ENCODE measurements at places on chromosomes 12 and 14.

GRCh38 chr14:36659822-36660735, 1.6 kb upstream of the PAX9 start:
- DNase-seq: no peak

- no peak for DNase-seq
Measured at GRCh38 chr14:89386212-89386886, 30.7 kb downstream of the FOXN3 start.

DNA sequence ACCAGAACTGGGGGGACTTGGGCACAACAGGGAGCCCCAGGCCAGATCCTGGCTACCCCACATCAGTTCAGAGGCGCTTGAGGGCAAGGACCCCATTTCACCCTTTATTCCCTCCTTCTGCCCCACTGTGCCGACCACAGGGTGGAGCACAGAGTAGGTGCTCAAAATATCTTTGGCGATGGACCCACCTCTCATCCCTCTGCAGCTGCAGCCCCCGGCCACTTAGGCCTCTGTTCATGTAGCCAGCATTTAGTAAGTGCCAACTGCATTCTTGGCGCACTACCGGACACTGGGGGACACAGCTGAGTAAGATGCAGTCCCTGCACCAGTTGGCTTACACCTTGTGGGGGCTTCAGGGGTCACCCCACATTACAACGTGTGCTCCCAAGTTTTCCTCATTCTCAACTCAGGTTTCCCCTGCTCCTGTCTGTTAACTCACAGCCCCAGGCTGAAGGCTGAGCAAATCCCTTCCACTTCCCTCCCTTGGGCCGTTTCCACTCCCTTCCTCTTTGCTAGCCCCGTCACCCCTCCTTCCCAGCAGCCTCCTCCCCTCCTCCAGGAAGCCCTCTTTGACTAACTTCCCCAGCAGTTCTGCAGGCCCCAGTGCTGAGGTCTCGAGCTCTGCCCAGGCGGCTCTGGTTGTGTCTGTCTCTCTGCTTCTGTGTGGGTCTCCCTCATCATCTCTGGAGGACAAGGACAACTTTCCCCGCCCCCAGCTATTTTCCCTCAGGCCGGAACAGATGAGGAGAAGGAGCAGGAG, 26.5 kb downstream of the KRT80 start:
- no peak for DNase-seq

DNA sequence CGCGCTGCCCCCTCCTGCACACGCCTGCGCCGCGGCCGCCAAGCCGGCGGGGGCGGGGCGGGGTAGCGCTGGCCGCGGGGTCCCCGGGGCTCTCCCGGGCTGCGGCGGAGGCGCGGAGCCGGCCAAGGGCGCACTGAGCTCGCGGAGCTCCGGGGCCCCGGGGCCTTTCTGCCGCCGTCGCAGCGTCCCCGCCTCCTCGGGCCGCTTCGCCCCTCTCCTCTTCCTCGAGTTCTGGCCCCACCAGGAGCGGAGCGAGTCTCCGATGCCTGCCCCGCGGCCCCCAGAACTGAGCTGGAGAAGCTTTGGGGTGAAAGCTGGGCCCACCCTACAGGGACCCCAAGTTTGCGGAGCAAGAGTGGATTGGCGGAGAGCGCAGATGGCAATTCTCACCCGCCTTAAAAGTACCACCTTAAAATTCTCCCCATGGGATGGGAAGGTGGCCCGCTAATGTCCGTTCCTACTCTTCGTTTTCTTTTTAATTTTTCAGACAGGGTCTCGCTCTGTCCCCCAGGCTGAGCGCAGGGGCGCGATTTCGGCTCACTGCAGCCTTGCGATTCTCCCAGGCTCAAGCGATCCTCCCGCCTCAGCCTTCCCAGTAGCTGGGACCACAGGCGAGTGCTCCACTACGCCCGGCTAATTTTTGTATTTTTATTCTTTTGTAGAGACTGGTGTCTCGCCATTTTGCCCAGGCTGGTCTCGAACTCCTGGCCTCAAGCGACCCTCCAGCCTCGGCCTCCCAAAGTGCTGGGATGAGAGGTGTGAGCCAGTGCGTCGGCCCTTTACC, 129.6 kb downstream of the NDUFA12 start:
- DNase-seq: no peak

DNA sequence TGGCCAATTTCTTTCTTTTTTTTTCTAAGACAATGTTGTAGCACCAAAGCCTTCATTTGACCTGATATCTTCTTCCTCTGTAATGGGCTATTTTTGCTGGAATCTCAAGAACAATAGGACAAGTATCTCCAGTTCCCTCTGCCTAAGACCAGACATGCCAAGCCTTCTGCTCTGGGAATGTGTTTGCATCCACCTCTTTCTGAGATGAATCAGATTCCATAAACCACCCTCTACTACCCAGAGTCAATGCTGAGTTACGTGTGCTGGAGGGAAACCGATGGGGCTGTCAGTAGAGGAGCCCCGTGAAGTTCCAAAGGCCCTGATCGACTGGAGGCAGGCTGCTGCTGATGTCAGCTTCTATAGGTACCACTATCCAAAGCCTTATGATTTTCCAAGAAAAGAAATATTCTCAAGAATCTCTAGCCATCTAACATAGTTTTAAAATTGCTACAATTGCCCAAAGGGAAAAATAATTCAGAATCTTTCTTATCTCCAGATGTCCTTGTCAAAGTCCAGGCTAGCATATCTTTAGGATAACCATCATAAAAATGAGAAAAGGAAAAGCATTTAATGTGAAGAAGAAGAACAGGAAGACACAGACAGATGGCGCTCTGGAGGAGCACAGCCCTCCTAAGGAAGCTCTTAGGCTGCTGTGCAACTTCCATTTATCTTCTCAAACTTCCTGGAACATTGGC, 101.9 kb downstream of the SLC8A3 start:
- DNase-seq: no peak

- DNase-seq: no peak
Measured at GRCh38 chr12:46320731-46321130, 51.8 kb downstream of the SLC38A2 start.

- no peak for DNase-seq
Measured at GRCh38 chr12:131828671-131829355, 620 bp downstream of the MMP17 start.

DNA sequence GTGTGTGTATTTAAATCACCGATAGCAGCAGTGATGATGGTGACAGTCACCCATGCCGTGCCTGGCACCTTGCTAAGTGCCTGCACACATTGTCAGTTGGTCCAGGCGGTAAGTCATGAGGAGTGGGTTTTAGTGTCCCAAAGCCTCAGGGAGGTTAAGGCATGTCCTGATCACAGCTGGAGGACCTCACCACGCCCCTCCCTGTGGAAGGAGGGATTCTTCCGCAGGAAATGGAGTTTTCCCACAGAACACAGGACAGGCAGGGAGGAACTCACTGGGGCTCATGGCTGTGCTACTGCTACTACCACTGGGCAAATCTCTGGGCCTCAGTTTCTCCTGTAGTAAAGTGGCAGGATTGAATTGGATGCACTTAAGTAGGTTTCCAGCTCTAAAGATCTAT, 142.3 kb downstream of the CACNA1C start:
- DNase-seq: no peak

GRCh38 chr14:64952598-64953309, 10.2 kb upstream of the GPX2 start:
- no peak for DNase-seq

GRCh38 chr14:89399594-89400068, 17.4 kb downstream of the FOXN3 start:
- no peak for DNase-seq

GRCh38 chr12:115407723-115408122, 723.7 kb upstream of the TBX3 start:
- no peak for DNase-seq

- no peak for DNase-seq
Measured at GRCh38 chr12:47782372-47782770, 9.3 kb downstream of the SLC48A1 start.

DNA sequence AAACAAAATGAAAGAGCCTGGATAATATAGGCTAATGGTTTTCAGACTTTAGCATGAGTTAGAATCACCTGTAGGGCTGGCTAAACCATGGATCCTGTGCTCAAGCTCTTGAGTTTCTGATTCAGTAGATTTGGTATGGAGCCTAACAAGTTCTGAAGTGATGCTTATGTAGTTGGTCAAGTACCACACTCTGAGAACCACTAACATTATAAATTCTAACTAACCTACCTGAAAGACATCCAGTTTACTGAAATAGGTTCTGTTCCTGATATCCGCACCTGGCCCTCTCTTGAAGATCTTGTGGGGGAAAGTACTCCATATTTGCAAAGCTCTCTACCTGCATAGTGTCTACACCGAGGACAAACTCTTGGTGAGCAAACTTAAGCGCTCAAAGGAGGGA, 59.4 kb upstream of the VSX2 start:
- DNase-seq: no peak

DNA sequence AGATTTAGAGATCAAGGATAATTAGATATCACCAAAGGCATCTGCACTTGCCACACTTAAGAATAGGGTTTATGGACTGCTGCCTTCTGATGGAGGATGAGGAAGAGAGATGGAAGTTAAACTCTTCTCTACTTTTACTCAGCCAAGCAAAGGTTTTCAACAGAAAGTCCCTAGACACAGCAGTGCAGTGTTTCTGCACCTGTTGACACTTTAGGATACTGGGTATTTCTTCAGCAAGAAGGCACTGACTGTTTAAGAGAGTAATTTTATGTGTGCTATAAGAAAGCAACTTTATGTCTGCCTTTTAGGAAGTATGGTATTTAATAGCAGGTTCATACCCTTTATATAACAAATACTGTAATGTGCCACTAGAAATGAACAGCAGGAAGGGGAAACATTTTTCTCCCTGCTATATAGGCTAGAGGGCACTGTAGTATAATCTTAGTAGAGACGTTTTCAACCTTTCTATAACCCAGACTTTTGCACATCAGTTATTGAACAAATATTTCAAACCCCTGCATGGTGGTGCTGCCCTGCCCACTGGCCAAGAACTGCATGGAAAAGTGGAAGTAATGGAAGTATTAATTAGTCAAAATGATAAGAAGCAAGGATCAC, 225.0 kb upstream of the GRIP1 start:
- DNase-seq: no peak

DNA sequence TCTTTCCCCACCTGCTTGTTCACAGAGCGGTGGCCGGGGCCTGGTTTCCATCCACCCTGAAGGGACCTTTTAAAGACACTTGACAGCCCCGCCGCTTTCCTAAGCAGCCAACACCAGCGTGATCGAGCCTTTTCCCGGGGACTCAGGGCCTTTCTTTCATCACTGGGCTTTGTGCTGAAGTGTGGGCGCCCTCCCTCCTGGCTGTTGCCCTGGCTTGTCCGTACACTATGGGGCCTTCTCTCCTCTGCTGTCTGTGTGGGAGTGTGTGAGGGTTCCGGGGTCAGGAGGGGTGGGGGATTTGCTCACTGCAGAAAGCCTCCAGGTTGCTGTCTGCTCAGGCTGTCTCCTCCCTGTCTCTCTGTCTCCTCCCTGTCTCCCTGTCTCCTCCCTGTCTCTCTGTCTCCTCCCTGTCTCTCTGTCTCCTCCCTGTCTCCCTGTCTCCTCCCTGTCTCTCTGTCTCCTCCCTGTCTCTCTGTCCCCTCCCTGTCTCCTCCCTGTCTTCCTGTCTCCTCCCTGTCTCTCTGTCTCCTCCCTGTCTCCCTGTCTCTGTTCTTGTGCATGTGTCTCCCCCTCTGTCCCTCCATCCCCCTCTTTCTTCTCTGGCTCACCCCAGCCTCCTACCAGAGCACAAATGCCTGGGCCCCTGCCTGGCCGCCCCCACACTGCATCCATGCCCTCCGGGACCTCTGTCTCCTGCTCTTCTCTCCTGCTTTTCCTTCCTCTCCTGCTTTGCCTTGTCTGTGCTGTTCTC, 64.7 kb downstream of the CCDC92 start:
- DNase-seq: no peak

GRCh38 chr12:65510007-65510406, 231.5 kb downstream of the MSRB3 start:
- DNase-seq: no peak

DNA sequence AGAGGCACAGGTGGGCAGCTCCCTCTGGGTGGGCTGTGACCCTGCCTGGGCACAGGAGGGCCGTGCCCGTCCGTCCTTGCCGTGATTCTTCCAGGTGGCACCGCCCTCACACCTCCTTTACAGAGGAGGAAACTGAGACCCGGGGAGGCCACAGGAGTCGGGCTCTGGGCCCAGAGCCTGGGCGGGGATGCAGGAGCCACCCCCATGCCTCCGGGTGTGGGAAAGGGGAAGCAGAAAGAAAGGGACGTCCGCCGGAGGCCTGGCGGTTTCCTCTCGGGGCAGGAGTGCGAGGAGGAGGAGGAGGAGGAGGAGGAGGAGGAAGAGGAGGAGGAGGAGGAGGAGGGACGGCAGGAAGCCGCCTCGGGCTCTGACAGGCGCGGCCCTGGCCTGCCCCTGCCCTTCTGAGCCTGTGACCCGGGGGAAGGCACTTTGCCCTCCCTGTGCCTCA, 23.0 kb downstream of the SH2B3 start:
- no peak for DNase-seq

GRCh38 chr12:131105736-131106348, 152.1 kb downstream of the ADGRD1 start:
- peak; percentile 71 for DNase-seq

DNA sequence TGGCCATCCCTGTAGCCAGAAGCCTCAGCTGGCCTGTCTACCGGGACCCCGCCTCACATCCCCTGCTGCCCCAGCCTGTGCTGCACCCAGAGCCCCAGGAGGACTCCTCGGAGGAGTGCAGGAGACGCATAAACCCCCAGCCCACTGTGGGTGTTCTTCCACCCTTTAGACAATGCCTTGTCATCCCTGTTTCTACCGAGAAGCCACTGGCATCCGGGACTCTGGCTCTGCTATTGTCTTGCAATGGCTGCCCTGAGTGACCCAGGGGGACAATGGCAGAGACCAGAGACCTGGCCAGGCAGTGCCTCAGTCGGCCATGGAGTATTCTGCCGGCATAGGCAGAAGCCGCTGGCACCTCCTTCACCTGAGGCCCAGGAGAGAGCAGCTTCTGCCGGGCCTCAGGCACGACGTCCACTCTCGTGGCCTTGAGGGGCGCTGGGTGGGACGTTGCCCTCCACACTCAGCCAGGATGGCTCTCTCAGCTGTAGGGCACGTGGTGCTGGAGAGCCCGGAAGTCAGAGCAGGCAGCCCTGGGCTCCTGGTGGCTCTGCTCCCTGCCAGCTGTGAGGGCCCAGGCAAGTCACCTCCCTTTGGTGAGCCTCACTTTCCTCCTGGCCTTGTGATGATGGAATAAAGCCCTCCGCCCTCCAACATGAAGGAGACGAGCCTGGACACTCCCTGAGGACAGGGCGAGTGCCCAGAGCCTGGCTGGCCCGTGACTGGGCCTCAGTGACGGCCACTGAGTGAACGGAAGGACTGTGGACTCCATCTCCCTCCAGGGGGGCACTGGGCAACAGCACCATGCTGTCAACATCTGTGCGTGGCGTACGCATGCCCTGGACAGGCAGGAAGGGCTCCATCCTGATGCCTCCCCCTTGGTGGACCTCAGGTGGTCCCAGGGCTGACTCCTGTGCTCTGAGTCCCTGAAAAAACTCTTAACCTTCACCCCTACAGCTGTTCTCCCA, 41.0 kb downstream of the TRAFD1 start:
- no peak for DNase-seq

All from T-helper 2 cell treated with Interferon-gamma antibody and Interleukin-4, amounts not matched to agents 5 μg/mL and 100 μg/mL, for 36 hours (primary cell).